Naive thymus-derived CD8-positive, alpha-beta T cell (primary cell): ENCODE measurements at places on chromosomes 2 and 18. TPM values are rescaled to one million over a fixed set of nuclear protein-coding genes. Genes with fewer than 3 reads are reported as not detected.

DNA sequence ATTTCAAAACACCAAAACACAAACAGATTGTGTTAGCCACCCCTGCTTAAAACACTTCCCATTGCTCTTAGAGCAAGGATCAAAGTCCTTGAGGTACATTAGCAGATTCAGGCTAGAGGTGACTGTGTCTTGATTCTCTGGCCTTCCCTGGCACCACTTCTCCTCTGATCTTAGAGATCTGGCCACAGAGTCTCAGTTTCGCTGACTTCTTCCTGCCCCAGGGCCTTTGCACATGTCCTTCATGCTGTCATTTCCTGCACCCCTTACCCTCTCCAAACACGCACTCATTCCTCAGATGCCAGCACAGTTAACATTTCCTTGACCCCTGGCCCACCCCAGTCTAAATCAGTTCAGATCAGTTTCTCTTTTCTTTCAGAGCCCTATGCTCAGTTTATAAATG lies 16.9 kb downstream of the CXCR4 start:
- H3K36me3 ChIP-seq = no peaks in the 10 kb centered on the region
- no peak overlapping the region for H3K4me3 ChIP-seq
- no peak for DNase-seq
- peaks cover 18% of the 10 kb centered on the region for H3K4me1 ChIP-seq
- no peaks in the 10 kb centered on the region for H3K27me3 ChIP-seq
- peak overlapping the region; percentile 40 for H3K27ac ChIP-seq

DNA sequence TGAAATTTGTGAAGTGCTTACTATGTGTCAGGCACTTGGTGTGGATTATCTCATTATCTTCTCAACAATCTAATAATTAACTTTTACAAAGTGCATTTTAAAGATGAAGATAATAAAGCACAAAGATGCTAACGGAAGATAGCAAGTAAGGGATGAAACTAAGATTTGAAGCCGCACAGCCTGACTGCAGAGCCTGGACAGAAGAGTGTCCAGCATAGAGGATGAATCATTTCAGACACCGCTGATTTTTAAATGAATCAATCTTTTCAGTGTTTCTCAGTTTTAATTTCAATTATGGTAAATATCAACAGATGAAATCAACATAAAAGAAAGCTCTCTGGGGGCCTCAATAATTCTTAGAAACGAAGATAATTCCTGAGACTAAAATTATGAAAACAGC lies 24.5 kb upstream of the STAM2 start:
- H3K4me1 ChIP-seq = no peaks in the 10 kb centered on the region
- H3K4me3 ChIP-seq = no peak overlapping the region
- no peak for DNase-seq
- H3K36me3 ChIP-seq = no peaks in the 10 kb centered on the region

- H3K4me3 ChIP-seq = no peak overlapping the region
- H3K36me3 ChIP-seq = peaks cover 2% of the 10 kb centered on the region
- DNase-seq = no peak
- peaks cover 42% of the 10 kb centered on the region for H3K4me1 ChIP-seq
- no peaks in the 10 kb centered on the region for H3K27me3 ChIP-seq
- no peak overlapping the region for H3K27ac ChIP-seq
These were observed 3.8 kb downstream of the SLC66A3 start for GRCh38 chr2:11158916-11159573.

The KCNG3 gene
- not detected for total RNA-seq

The FTCDNL1 gene
- 2.3 TPM for total RNA-seq

GRCh38 chr2:136327162-136327852 lies 209.4 kb upstream of the CXCR4 start:
- peaks cover 66% of the 10 kb centered on the region for H3K4me1 ChIP-seq
- H3K27ac ChIP-seq = peak overlapping the region; percentile 98
- peak overlapping the region; percentile 82 for H3K4me3 ChIP-seq
- peak; percentile 63 for DNase-seq
- H3K36me3 ChIP-seq = no peaks in the 10 kb centered on the region

- peak overlapping the region; percentile 93 for H3K27ac ChIP-seq
- peaks cover 3% of the 10 kb centered on the region for H3K36me3 ChIP-seq
- H3K4me3 ChIP-seq = peak overlapping the region; percentile 92
- peak; percentile 39 for DNase-seq
- no peaks in the 10 kb centered on the region for H3K27me3 ChIP-seq
- peaks cover 9% of the 10 kb centered on the region for H3K4me1 ChIP-seq
These were observed 1.0 kb downstream of the ZCCHC2 start for GRCh38 chr18:62523631-62524439.

The PNO1 gene
- total RNA-seq = 11.8 TPM

GRCh38 chr2:236833501-236834073 lies 252.1 kb upstream of the COPS8 start:
- no peaks in the 10 kb centered on the region for H3K4me1 ChIP-seq
- H3K4me3 ChIP-seq = no peak overlapping the region
- H3K27me3 ChIP-seq = peaks cover 9% of the 10 kb centered on the region
- H3K36me3 ChIP-seq = no peaks in the 10 kb centered on the region
- no peak for DNase-seq

GRCh38 chr2:37599688-37600525 lies 71.5 kb downstream of the CDC42EP3 start:
- H3K4me3 ChIP-seq = peak overlapping the region; percentile 94
- H3K36me3 ChIP-seq = peaks cover 4% of the 10 kb centered on the region
- peaks cover 50% of the 10 kb centered on the region for H3K4me1 ChIP-seq
- H3K27ac ChIP-seq = peak overlapping the region; percentile 98
- no peaks in the 10 kb centered on the region for H3K27me3 ChIP-seq

The CAMKMT gene
- 17.1 TPM for total RNA-seq

DNA sequence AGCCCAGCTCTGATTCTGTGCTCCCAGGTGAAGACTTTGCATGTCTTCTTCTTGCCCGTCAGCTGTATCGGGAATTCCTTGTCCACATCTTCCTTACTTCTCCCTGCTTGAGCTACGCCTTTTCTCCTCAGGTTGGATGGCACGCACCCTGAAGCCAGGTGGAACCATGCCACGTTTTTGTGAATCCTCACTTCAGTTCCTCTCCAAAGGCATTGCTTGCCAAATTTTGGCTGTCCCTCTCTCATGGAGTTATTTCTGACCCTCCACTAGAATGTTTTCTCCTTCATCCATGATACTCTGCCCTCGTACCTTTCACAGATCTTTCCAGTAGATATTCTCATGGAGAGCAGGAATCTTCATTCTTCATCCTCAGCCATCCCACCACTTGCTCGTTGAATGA lies 20.2 kb downstream of the ZCCHC2 start:
- no peak overlapping the region for H3K4me3 ChIP-seq
- no peak for DNase-seq
- H3K36me3 ChIP-seq = peaks cover 29% of the 10 kb centered on the region
- H3K27me3 ChIP-seq = no peaks in the 10 kb centered on the region
- H3K27ac ChIP-seq = no peak overlapping the region

- H3K4me3 ChIP-seq = no peak overlapping the region
- peaks cover 2% of the 10 kb centered on the region for H3K27me3 ChIP-seq
- H3K27ac ChIP-seq = no peak overlapping the region
- no peak for DNase-seq
- no peaks in the 10 kb centered on the region for H3K4me1 ChIP-seq
- H3K36me3 ChIP-seq = no peaks in the 10 kb centered on the region
These were observed 5.9 kb downstream of the SERPINB11 start for GRCh38 chr18:63708650-63709049.

DNA sequence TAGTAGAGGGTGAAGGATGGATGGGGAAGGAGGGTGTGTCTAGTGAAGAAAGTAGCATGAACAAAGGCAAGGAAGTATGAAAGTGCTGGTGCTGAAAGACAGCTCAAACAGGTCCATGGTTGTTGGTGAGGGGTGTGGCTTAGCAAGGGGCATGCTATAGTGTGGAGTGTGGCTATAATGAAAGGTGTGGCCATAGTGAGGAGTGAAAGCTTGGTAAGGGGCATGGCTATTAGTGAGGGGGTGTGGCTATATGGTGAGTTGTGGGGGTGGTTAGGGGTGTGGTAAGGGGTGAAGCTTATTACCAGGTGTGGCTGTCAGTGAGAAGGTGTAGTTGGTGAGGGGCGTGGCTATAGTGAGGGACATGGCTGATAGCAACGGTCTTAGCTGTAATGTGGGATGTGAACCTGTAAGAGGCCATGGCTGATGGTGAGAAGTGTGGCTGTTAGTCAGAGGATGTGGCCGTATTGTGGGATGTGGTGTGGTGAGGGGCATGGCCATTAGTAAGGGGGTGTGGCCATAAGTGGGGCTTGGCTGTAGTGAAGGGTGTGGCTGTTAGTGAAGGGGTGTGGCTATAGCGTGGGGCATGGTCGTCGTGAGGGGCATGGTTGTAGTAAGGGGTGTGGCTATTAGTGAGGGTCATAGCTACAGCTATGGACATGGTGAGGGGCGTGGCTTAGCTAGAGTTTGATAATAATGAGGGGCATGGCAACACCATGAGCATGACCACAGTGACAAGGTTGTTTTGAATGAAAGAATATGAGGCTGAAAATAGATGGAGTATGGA lies 549.6 kb downstream of the FBXO15 start:
- H3K4me3 ChIP-seq = no peak overlapping the region
- no peaks in the 10 kb centered on the region for H3K36me3 ChIP-seq
- no peaks in the 10 kb centered on the region for H3K4me1 ChIP-seq
- H3K27ac ChIP-seq = no peak overlapping the region

The ALPP gene
- not detected for total RNA-seq

- no peaks in the 10 kb centered on the region for H3K36me3 ChIP-seq
- no peaks in the 10 kb centered on the region for H3K4me1 ChIP-seq
- H3K27ac ChIP-seq = no peak overlapping the region
- no peak for DNase-seq
- H3K4me3 ChIP-seq = no peak overlapping the region
These were observed 630 bp upstream of the PPP1R1C start for GRCh38 chr2:181984814-181985631.

The KRTCAP3 gene
- total RNA-seq = 23.7 TPM

DNA sequence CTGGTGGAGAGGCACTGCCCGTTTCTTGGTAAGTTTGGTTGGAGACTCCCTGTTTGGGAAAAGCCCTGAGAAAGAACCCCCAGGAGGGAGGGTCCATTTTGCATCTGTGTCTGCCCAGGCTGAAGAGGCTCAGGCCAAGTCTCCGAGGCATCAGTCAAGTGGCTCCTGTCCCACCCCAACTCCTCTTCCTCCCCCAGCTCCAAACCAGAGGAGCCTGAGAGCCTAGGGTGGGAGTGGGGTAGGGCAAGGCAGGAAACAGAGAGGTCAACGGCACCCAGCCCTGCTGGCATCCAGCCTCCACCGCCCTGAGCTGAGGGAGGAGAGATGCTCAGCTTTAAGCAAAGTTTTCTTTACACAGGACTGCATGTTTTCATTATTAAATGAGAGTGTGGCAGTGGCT lies 38.2 kb downstream of the CYP27C1 start:
- peaks cover 15% of the 10 kb centered on the region for H3K27me3 ChIP-seq
- no peak for DNase-seq
- peaks cover 4% of the 10 kb centered on the region for H3K4me1 ChIP-seq

The TMEM200C gene
- not detected for total RNA-seq

DNA sequence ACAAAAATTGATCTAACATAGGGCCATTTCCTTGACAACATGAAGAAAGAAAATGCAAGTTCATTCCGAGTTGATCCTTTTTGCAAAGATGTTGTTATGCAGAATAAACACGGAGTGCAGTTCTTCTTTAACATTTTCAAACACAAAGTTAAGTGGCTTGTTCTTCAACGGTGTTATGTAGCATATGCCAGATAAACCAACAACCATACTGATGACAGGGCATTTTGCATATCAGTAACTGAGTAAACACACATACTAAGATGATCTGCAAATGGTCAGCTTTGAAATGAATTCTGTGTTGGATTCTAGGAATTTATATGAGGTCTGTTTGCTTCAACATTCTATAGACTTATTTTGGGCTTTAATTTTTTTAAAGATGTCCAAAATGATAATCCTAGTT lies 266.4 kb downstream of the GPD2 start:
- H3K4me1 ChIP-seq = no peaks in the 10 kb centered on the region
- DNase-seq = no peak
- H3K36me3 ChIP-seq = no peaks in the 10 kb centered on the region
- H3K27me3 ChIP-seq = peaks cover 7% of the 10 kb centered on the region
- no peak overlapping the region for H3K4me3 ChIP-seq
